CD4-positive, alpha-beta T cell treated with Interleukin-21 for 1 hour (primary cell): ENCODE measurements at places on chromosomes 6 and 20.

DNA sequence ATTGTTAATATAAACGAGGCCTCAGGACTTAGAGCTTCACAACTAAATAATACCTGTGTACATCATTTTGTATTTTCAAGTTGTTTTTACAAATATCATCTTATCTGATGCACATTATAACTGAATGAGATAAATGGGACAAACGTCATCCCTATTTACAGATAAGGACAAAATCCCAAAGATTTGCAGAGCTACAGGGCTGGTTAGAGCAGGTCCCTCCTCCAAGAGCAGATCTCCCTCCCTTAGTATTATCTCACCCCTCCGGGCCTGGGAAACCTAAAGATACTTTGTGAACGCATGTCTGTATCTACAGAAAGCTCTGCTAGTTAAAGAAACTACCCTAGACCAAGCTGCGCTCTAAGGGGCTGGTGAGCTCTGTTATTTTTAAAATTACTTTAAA, 130.4 kb upstream of the PROKR2 start:
- no peak for DNase-seq

- no peak for DNase-seq
These were observed 36.7 kb downstream of the DTNBP1 start for GRCh38 chr6:15626160-15626559.

GRCh38 chr20:41063442-41063841, 34.8 kb downstream of the TOP1 start:
- DNase-seq = no peak

DNA sequence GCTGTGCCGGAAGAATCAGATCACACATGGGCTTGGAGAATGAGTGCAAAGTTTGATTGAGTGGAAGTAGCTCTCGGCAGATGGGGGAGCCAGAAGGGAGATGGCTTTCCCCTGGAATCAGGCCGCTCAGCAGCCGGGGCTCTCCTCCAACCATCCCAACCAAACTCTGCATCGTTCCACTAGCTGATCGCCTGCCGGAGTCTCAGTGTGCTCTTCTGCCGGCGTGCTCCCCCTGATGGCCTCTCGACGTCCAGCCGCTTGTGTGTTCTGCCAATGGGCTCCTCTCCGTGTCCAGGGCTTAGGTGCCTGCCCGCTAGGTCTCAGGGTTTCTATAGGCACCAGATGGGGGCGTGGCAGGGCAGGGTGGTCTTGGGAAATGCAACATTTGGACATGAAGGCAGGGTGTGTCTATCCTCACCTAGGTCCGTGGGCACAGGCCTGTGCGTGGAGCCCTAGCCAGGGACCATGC, 4.9 kb upstream of the BIRC7 start:
- DNase-seq = no peak

- no peak for DNase-seq
These were observed 88.6 kb downstream of the LIN28B start for GRCh38 chr6:105045526-105045925.

DNA sequence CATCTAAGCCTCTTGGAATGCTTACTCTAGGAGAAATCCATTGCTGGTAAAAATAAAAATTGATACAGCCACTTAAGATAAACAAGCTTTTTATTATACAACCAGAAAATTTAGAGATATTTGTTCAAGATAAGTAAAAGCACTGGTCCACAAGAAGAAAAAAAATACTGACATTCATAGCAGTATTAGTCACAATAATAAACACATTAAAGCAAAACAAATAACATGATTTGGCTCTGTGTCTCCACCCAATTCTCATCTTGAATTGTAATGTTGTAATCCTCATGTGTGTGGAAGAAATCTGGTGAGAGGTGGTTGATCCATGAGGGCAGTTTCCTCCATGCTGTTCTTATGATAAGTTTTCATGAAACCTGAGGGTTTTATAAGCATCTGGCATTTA, 1093.5 kb upstream of the ADGRB3 start:
- no peak for DNase-seq

DNA sequence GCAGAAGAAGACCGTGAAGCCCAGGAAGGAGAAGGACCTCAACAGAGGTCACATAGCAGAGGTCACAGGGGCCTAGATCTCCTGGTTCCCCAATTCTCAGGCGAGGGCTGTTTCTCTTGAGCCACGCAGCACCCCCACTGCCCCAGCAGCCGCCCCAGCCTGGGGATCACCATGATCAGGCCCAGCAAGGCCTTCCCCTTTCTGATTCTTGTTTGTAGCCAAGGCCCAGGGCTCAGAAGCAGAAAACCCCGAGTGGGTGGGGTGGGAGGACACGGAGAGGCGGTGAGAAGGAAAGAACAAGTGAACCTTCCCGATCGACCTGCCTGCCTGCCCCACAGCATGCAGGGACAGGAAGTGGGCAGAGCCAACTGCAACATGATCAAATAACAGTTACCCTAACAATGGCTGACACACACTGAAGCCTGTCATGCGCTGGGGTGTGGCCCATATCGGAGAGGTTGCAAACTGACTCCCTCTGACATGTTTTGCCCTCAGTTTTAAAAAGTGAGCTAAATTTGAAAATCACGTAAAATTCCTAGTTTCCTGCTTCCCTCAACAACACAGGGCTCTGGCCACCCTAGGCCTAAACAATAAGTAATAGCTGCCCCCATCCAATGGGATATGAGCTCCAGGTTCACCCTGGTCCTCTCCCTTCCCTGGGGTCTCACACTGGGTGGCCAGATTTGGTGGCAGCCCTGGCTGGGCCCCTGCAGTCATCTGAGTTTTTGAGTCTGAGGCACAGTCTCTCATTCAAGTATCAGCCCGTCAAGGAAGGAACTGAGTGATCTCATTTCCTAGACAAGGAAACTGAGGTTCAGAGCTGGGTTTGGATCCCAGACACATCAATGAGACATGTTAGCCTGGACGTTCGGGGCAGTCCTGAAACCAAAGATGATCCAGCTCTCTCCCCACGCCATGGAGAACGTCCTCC, 6.5 kb downstream of the PEDS1 start:
- DNase-seq = peak; percentile 87

DNA sequence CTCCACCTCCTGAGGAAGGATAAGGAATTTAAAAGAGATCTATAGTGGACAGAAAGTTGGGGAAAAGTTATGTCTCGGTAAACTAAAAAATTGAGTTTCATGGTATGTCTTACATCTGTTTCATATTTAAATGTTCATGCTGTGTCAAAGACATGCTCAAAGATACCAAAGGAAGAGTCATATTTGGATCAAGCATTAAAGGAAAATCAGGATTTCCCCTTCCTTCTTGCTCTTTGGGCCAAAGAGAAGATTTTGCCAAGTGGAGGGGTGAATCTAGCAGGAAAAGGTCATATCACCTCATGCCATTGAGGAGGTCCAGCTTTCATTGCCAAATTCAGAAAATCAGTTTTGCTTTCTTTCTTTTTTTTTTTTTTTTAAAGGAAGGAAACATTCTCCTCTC, 192.4 kb downstream of the OGFRL1 start:
- DNase-seq = no peak

DNA sequence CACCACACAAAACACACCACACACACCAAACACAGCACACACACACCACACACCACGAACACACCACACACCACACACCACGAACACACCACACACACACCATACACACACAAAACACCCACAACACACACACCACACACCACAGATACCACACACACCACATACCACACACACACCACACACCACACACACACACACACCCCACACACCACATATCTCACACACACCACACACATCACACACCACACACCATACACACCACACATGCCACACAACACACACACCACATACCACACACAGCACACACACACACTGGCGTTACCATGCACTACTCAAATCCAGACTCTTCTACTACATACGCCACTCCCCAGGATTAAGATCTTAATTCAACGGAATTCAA, 118.9 kb upstream of the THBS2 start:
- DNase-seq = no peak

GRCh38 chr20:12798286-12798685, 210.5 kb upstream of the SPTLC3 start:
- DNase-seq = no peak

DNA sequence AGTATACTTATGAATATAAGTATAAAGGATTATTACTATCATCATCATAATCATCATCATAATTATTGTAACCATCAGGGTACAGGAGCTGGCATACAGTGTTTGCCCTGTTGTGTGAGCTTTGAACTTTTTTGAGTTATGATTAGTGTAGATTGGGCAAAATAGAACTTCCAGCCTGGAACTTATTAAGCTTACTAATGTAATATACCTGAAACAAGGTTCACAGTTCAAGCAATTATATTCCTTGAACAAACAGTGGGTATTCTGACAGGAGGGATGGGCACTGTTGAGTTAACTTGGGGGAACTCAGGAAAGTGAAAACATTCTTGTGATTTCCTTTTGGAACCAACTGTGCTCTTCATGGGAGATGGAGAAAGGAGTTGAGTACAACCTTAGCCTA, 680.0 kb downstream of the DOK5 start:
- no peak for DNase-seq

GRCh38 chr6:27280540-27281000, 31.5 kb downstream of the POM121L2 start:
- no peak for DNase-seq

DNA sequence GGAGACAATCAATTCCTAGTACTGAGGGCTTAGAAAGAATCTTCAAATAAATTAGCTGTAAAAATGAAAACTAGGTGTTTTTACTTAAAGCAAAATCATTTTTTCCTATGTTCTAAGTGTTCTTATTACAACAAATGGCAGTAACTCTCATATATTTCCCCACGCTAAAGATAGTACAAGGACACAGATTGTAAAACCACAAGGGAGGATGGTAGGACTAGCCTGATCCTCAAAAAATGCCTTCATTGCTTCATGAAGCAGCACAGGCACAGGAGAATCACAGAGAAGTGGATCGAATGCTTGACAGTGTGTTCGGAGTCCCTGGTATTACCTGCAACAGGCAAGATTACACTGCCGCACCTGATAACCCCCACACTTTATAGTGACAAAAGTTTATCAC, 58.5 kb downstream of the SAMD3 start:
- DNase-seq = no peak

DNA sequence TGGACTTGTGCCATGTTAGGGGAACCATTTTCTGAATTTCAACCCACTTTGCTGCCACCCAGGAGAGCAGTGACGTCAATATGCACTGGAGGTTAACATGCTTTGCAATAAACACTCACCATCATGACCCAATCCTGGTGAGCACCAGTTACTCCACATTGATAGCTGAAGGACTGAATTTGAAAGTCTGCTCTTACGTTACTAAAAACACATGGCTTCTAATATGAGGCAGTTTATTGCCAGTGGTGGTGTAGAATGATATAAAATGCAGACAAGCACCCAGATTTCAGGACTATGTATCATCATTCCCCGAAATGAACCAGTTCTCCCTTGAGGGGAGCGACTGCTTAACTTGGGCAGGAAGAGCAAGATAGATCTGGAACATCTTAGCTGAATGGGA, 23.8 kb downstream of the RFPL4B start:
- DNase-seq = no peak

GRCh38 chr6:28696682-28697081, 171.0 kb downstream of the GPX5 start:
- no peak for DNase-seq

DNA sequence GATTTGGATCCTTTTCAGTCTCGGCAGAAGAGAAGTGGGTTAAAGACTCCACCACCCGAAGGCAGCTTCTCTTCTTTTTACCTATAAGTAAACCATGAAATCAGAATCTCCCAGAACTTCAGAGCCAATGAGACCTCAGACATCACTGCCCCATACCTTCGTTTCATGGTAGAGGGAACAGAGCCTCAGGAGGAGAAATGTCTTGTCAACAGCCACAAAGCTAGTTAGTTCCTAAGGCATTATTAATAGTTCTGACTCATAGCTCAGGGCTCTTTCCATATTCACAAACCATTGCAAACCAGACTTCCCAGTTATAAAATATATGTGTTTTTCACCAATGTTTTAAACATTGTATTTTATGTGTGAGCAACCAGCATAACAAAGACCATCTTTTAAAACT, 118.7 kb upstream of the RIPOR2 start:
- DNase-seq = no peak

DNA sequence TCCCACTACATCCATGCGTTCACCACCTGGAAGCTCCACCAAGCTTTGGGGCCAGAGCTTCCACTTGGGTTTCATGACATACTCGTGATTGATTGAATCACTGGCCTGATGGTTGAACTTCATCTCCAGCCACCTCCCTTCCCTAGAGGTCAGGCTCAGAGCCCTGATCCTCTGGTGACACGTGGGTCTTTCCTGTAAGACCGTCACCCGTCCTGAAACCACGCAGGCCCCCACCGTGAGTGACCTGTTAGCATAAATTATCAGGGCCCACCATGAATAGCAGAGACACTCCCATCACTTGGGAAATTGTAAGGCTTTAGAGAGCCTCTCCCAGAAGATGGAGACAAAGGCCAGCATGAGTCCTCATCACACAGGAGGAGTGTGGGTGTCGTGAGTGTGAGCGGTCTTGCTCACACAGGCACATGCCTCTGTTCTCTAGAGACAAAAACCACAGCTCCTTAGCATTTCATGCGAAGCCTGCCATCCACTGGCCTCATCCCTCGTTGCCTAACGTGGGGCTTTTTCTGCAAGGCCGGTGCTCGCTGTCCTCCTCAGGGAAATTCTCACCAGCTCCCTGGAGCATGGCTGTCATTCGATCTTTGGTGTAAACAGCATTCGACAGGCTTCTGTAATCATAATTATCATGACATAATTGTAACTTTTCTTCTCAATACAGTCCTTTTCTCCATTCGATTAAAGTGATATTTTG, 65.1 kb upstream of the DUSP22 start:
- DNase-seq = no peak

- no peak for DNase-seq
These were observed 37.7 kb upstream of the MAFB start for GRCh38 chr20:40726776-40727175.

GRCh38 chr20:8557711-8558110, 425.6 kb downstream of the PLCB1 start:
- no peak for DNase-seq

DNA sequence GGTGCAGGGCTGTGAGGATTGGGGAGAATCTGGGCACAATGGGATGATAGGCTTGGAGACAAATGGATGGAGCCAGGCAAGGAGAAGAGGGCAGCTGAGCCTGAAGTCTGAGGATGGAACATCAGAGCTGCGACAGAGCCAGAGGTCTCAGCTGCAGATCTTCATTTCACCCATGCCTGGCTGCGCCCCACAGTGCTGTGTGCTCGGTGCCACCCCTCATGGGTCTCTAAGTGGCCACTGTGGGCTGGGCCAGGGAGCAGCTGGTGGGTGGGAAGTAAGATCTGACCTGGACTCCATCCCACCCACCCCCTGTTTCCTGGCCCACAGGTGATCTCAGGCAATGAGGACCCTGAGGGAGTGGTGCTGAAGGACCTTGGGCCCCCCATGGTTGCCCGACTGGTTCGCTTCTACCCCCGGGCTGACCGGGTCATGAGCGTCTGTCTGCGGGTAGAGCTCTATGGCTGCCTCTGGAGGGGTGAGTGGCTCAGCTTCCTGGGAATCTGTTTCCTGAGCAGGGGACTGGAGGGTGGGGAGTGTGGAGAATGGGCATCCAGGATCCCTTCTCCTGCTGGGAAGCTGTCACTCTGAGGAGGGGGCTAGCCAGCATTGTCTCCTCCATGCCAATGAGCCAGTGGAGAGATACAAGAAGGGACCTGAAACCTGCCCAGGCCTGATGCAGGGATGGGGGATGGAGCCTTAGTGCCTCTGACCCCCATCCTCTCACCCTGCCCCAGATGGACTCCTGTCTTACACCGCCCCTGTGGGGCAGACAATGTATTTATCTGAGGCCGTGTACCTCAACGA, 6.5 kb downstream of the DDR1 start:
- no peak for DNase-seq
